ENCODE measurements at places on chromosomes 2 and 18.

DNA sequence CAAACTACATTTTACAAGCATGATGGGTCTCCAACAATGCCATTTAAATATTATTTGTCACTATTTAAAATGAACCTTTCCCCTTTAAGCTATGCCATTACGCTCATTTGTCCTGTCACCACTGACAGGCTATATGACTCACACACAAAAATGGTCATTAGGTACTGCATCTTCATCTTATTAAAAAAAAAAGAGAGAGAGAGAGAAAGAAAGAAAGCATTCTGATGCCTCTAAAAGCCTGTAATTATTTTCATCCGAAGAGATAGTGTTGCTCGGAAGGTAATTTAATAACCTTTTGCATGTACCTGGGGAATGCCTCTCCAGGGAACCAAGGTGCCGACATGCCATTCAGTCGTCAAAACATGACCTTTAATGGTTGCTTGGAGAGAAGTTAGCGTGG is 226.7 kb downstream of the ARHGAP15 start:
- peak; percentile 4 for DNase-seq

GRCh38 chr2:134583997-134584520 is 134.7 kb downstream of the TMEM163 start:
- no peak for DNase-seq

DNA sequence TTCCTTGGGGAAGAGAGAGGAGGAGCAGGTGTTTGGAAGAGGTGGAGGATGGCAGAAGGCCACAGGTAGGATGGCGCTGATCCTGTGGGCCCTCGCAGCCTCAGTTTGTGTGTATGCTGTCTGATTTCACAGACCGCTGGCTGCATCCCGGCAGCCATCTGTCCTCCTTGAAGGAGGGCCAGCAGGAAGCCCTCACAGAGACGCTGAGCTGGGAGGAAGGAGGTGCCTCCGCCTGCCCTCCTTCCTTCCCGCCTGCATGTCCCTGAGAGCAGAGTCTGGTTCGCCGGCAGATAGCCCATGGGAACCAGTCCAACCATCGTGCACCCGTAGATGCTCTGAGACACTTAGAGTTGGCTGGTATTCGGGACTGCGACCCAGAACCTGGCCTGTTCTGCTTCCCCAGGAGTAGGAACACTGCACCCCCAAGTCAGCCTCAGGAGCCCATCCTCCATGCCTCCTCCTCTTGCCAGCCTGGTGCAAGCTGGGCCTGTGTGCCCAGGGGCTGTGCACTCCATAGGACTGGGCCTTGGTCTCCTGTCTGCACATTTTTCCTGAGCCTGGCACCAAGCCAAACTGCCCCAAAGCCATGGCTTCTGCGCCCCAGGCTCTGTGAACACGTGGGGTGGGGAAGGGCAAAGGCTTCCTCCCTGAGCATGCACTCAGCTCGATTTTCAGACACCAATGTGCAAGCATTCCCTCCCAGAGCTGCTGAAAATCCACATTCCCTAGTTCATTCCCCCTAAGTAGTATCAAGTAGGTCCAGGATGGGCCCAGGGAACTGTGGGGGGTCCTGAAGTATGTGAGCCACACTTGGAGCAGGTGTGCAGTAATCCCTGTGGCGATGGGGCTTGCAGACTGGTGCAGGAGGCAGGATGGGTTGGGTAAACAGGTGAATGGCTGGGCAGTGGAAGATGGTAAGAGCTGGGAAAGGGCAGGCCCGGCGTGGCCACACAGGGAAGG is 115.6 kb downstream of the SEPTIN10 start:
- no peak for DNase-seq

- DNase-seq, result no peak
These were observed 13.5 kb downstream of the ANKRD12 start for GRCh38 chr18:9150121-9150520.

DNA sequence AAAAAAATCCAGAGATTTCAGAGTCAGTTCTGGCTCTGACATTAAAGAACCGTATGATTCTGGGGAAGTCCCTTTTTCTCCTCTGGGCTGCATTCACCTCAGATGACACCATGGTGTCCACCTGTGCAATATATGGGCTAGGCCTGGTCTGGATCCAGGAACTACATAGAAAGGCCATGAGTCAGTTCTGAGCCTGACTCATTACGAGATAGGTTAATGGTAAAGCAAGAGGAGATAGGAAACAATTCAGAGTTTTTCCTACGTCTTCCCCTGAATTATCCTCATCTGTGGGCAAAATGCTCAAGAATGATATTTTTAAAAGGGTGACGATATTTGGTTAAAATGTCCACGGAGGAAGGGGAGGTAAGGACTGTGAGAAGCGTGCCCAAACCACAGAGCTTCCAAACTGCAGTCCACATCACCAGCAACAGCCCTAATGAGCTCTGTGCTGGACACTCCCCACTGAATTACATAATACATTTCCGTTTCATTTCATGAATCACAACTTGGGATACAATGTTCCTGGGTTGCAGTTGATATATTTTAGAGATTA is 180.1 kb upstream of the OSR1 start:
- peak; percentile 64 for DNase-seq

DNA sequence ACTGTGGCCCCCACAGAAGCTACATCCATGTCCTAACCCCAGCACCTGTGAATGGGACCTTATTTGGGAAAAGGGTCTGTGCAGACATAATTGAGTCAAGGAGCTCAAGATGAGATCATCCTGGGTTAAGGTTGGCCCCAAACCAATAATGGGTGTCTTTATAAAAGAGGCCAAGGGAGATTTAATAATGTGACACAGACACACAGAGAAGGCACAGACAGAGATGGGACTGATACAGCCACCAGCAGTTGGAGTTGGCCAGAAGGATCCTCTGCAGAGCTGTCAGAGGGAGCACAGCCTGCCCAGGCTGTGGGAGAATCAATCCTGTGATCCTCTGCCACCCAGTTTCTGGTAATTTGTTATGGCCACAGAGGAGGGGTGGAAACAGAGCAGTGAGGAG is 26.0 kb downstream of the SNORC start:
- no peak for DNase-seq

DNA sequence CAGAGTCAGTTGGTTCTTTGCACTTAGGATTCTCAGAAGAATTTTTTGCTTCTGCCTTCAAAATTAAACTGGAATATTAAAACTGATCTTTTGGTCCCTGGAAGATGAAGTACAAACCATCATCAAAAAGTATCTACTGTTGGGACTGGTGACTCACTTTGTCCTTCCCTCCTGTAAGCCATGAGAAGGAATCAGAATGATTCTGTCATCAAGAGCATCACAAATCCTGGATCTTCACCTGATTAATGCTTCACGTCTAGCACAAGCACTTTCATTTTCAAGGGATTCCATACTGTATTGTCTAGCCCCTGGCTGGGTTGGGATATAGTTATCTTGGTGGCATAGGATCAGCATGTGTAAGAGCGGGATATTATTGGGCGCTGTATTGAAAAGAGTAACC is 69.3 kb upstream of the CYP1B1 start:
- DNase-seq, result no peak

DNA sequence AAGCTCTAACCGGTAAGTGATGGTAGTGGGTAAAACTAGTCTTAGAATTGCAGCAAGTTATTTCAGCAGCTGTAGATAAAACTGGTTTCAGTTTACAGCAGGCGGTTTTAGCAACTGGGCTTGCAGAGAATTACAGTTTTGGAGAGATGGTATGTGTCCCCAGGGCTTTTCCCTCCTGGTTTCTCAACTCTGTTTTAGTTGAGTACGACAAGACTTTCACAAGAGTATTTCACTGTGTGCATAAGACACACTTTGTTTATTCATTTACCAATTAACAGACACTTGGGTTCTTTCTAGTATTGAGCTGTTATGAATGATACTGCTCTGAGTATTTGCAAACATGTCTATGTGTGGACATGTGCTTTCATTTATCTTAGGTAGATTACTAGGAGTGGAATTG is 65.6 kb upstream of the RFX8 start:
- DNase-seq, result peak; percentile 96

- DNase-seq, result no peak
These were observed 303.7 kb downstream of the SS18 start for GRCh38 chr18:25786758-25787157.

- no peak for DNase-seq
These were observed 9.3 kb downstream of the MAP4K4 start for GRCh38 chr2:101706819-101707177.

- peak; percentile 30 for DNase-seq
These were observed 105.6 kb upstream of the LDLRAD4 start for GRCh38 chr18:13112982-13113381.

- peak; percentile 90 for DNase-seq
These were observed at the start of gene GLI2 for GRCh38 chr2:120735746-120736170. Gene GLI2 (plus strand): TSS chr2:120735868. CDS start chr2:120797321, 61,453 bp downstream.

DNA sequence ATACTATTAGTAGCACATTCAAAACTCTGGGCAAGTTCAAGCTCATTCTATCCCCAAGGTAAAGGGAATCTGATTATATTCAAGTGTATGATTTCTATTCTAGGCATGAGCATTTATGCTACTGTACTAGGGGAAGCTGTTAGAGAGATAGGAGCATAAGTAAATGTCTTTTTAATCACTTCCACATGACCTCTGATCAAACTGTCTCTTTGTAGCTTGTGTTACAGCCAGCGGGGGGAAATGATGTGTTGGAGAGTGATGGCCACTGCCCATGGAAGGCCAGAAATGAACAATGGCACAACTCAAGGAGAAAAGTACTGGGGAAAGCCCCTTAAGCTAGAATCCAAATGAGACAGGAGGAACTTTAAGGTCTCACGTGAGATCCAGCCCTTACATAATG is 894.9 kb upstream of the CDH2 start:
- no peak for DNase-seq

DNA sequence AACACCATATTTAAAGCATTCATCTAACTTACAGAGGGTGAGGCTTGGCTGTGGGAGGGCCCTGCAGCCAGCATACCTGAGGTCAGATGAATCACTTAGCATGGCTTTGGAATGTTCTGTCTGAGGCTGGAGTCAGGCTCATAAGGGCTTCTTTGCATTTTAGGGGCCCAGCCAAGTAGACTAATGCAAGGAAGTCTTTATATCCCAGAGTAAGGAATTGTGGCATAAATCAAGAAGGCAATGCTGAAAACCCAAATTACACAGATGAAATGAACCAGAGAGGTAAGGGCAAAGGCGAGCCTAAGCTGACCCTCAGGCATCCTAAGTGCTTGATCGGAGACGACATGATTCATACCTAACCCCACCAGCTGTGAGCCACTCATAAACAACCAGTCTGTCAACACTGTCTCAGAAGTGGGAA is 383.6 kb downstream of the DCC start:
- no peak for DNase-seq

- DNase-seq, result no peak
These were observed 3.8 kb upstream of the TMSB10 start for GRCh38 chr2:84901593-84902120.

GRCh38 chr2:105381101-105381668 is 17.7 kb downstream of the FHL2 start:
- DNase-seq, result no peak

DNA sequence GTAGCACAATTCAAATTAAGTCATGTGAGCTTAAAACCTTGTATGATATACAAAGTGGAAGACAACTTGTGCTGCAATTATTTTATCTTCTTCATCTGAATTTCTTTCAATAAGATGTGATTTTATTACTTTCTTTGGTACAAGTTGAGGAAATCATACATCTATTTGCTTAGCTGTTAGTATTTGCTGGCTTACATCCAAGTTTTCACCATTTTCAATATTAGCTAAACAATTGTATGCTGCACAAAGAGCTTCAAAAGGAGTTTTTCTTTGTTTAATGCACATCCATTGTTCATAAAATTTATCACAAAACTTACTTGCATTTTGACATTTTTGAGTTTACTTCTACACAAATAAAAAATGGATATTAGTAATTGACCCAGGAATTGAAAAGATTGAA is 40.9 kb downstream of the SCN9A start:
- DNase-seq, result no peak

DNA sequence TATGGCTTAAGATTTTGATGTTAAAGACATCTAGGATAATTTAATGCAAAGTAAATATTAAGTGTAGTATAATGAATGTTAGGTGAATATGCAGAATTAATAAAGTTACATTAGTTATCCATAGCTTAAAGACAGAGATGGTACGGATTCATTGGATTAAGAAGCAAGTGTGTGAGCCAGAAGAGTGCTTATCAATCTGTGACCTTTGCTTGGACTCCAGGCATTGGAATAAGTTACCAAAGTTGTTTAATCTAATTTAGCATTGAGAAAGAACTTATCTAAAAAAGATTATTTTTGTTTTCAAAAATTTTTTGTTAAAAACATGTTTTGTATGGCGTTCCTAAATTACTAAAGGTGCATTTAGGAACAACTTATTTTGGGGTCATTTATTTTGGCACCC is 23.8 kb downstream of the NCOA1 start:
- no peak for DNase-seq

DNA sequence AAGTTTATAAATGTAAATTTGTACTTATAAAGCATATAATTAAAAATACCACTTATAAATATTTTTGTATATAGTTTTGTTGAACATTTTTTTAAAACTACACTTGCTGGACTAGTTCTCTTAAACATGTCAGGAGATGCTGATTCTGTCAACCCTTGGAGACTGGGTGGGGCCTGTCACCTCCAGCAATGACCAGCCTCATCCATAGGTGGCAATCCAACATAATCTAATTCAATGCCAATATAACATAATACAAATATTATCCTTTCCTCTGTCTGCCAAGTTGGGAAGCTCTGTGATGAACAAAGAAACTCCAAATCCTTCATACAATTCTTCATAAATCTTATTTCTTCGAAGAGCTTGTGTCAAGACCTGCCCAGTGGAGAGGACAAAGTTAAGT is 140.4 kb downstream of the RBMS1 start:
- DNase-seq, result peak; percentile 56

GRCh38 chr2:11346023-11346482 is 1.6 kb upstream of the ROCK2 start:
- peak; percentile 22 for DNase-seq

DNA sequence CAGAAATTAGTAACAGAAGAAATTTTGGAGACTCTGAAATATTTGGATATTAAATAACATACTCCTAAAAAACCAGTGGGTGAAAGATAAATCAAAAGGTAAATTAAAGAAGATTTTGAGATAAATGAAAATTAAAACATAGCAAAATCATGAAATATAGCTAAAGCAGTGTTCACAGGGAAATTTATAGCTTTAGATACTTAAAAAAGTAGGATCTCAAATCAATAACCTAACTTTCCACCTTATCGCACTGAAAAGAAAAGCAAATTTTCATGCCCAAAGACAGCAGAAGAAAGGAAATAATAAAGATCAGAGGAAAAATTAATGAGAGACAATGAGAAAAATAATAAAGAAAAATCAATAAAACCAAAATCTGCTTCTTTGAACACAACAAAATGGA is 135.1 kb upstream of the KLF7 start:
- no peak for DNase-seq

DNA sequence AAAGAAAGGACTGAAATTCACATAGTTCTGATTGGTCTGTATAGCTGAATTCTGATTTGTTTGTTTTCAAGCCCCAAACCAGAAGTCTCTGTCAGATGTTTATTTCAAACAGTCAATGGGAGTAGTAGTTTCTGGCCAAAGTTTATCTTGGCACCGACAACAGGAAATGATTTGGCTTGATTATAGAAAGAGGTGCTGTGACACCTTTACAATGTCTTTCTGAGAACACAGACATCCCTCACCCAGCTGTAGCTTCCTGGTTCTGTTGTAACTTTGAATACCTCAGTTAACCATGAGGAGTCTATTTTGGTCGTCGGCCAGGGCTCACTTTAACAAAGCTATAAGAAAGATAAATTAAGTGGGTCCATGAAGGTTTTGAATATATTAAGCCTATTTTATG is 545.0 kb upstream of the ZNF804A start:
- no peak for DNase-seq

Data from NB4 (cell line).